ENCODE measurements at places on chromosomes 4 and X. TPM values are rescaled to one million over a fixed set of nuclear protein-coding genes. Genes with fewer than 3 reads are reported as not detected.

- no peak for DNase-seq
Measured at GRCh38 chr4:21090094-21090666, 389.9 kb downstream of the PACRGL start.

DNA sequence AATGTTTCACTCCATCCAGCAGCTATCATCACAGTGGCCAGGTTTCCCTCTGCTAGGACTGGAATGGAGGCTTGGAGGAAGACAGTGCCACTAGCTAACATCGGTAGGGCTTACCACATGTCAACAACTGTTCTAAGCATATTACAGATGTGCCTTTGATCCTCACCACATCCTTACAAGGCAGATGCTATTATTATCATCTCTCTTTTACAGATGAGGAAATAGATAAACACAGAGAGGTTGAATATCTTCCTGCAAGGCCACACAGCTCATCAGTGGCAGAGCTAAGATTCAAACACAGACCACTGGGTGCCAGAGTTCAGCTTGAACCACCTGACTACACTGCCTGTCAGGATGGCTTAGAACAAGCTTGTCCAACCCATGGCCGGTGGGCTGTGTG lies 47.4 kb downstream of the MAMLD1 start:
- DNase-seq = no peak

- no peak for DNase-seq
Measured at GRCh38 chr4:66298569-66298968, 628.3 kb upstream of the EPHA5 start.

GRCh38 chr4:38319456-38320342 lies 344.3 kb upstream of the KLF3 start:
- peak; percentile 94 for DNase-seq

GRCh38 chrX:137032341-137032694 lies 1.5 kb downstream of the GPR101 start:
- DNase-seq = no peak

DNA sequence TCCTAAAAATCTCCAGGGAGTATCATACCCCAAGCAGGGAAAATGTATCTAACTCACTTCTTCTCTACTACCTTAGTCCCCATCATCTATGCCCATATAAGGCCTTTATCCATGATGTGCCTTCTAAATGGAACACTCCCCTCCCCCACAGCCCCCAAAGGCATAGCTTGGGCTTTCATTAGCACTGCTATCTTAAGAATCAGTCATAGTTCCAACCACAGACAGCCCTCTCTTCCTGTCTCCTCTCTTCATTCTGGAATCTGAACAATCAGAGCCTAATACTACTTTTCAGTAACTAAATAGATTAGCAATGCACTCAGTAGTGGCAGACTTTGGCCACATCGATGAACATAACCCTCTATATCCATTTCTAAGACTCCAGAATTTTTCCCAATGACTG lies 313.2 kb upstream of the DKK2 start:
- DNase-seq = no peak

The CXCL8 gene
- total RNA-seq = 16.4 TPM

The SPANXD gene
- not detected for total RNA-seq

The UCP1 gene
- not detected for total RNA-seq

Data from hematopoietic multipotent progenitor cell (in vitro differentiated cells).